ENCODE measurements at places on chromosomes 16 and 17.

DNA sequence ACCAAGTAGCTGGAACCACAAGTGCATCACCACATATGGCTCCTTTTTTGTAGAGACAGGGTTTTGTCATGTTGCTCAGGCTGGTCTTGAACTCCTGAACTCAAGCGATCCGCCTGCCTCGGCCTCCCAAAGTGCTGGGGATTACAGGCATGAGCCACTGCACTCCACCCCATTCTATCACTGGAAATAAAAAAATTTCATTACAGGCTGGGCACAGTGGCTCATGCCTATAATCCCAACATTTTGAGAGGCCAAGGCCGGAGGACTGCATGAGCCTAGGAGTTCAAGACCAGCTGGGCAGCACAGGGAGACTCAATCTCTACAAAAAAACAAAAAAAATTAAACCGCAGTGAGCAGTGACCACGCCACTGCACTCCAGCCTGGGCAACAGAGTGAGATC is 60.1 kb downstream of the BRIP1 start:
- no peaks in the 10 kb centered on the region for H3K4me1 ChIP-seq
- no peak overlapping the region for H3K4me3 ChIP-seq
- no peak overlapping the region for H3K27ac ChIP-seq
- no peaks in the 10 kb centered on the region for H3K27me3 ChIP-seq
- peaks cover 64% of the 10 kb centered on the region for H3K36me3 ChIP-seq

DNA sequence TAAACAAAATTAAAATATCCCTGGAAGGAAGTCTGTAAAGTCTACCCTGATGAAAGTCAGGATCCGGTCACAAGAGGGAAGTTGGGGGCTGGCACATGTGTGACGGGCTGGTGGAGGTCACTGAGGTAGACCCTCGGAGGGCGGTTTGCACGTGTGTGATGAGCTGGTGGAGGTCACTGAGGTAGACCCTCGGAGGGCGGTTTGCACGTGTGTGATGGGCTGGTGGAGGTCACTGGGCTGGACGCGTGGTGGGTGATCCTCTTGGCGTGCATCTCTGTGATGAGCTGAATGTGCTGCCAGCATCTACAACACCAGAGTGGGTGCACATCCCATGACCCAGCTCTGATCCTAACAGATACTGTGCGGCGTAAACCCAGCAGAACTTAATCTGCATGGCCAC is 43.7 kb upstream of the METRNL start:
- no peak for DNase-seq
- H3K4me1 ChIP-seq: no peaks in the 10 kb centered on the region
- peaks cover 86% of the 10 kb centered on the region for H3K36me3 ChIP-seq
- H3K4me3 ChIP-seq: no peak overlapping the region

DNA sequence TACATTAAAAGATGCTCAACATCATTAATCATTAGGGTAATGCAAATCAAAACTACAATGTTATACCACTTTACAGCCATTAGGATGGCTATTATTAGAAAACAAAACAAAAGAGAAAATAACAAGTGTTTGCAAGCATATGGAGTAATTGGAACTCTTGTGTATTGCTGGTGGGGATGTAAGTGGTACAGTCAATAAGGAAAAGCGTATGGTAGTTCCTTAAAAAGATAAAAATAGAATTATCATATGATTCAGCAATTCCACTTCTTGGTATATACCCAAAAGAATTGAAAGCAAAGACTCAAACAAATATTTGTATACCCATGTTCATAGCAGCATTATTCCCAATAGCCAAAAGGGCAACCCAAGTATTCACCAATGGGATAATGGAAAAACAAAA is 1.4 kb upstream of the CAPNS2 start:
- H3K27me3 ChIP-seq: peaks cover 11% of the 10 kb centered on the region
- H3K27ac ChIP-seq: no peak overlapping the region
- H3K36me3 ChIP-seq: no peaks in the 10 kb centered on the region
- no peaks in the 10 kb centered on the region for H3K4me1 ChIP-seq
- H3K4me3 ChIP-seq: no peak overlapping the region

GRCh38 chr16:53031323-53031942 is 21.3 kb downstream of the CHD9NB start:
- H3K4me1 ChIP-seq: no peaks in the 10 kb centered on the region
- no peaks in the 10 kb centered on the region for H3K36me3 ChIP-seq
- no peak overlapping the region for H3K4me3 ChIP-seq
- no peaks in the 10 kb centered on the region for H3K27me3 ChIP-seq
- H3K27ac ChIP-seq: no peak overlapping the region
- no peak for DNase-seq

GRCh38 chr16:12677502-12677901 is 126.2 kb downstream of the CPPED1 start:
- H3K4me3 ChIP-seq: no peak overlapping the region
- no peak overlapping the region for H3K27ac ChIP-seq
- H3K27me3 ChIP-seq: no peaks in the 10 kb centered on the region
- H3K36me3 ChIP-seq: no peaks in the 10 kb centered on the region
- H3K4me1 ChIP-seq: peaks cover 11% of the 10 kb centered on the region

- no peak overlapping the region for H3K27ac ChIP-seq
- H3K4me3 ChIP-seq: no peak overlapping the region
- H3K4me1 ChIP-seq: no peaks in the 10 kb centered on the region
- H3K36me3 ChIP-seq: no peaks in the 10 kb centered on the region
- peaks cover 12% of the 10 kb centered on the region for H3K27me3 ChIP-seq
These were observed 21.8 kb upstream of the CACNG4 start for GRCh38 chr17:66942451-66943264.

DNA sequence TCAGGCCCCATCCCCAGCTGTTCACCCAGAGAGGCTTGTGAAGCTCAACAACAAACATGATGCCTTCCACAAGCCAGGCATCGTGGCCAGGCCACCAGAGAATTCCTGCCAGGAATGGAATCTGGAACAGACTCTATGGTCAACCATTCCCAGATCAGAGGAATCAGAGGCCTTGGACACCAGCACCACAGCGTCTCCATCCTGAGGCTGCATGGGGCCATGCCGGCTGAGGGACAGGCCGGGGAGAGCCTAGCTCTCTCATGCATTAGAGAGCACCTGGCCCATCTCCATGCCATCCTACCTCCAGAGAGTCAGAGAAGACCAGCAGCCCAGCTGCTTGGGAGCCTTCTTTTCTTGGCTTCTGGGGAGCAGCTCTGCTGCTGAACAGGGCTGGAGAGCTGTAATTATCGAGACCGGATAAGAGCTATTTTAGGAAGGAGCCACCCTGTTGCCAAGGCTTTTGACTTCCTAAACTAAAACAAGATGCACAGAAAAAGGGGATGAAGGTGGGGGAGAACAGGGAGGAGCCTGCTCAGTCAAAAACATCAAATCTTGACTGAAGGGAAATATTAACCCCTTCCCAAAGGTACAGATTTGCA is 24.5 kb upstream of the MTMR4 start:
- peaks cover 49% of the 10 kb centered on the region for H3K27me3 ChIP-seq
- H3K27ac ChIP-seq: no peak overlapping the region
- H3K36me3 ChIP-seq: no peaks in the 10 kb centered on the region
- no peak overlapping the region for H3K4me3 ChIP-seq

DNA sequence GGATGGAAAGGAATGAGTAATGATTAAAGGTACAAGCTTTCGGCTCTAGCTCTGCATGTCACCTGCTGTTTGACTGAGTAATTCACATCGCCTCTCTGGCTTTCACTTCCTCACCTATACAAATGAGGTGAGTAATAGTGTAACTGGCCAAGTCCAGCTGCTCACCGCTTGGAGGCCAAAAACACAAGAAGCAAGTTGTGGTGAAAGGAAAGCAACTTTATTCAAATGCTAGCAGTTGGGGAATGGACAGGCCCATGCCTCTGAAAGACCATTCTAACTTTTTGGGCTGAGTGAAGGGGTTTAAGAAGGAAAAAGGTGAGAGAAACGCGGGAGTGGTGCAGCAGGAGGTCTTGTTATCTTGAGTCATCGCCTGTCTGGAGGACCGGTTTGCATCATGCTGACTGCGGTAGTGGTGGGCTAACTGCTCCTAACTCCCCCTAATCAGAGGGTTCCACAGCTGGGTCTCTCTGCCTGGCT is 45.7 kb upstream of the CSNK2A2 start:
- H3K4me1 ChIP-seq: no peaks in the 10 kb centered on the region
- no peak overlapping the region for H3K4me3 ChIP-seq
- peaks cover 13% of the 10 kb centered on the region for H3K27me3 ChIP-seq
- H3K36me3 ChIP-seq: no peaks in the 10 kb centered on the region
- no peak for DNase-seq

DNA sequence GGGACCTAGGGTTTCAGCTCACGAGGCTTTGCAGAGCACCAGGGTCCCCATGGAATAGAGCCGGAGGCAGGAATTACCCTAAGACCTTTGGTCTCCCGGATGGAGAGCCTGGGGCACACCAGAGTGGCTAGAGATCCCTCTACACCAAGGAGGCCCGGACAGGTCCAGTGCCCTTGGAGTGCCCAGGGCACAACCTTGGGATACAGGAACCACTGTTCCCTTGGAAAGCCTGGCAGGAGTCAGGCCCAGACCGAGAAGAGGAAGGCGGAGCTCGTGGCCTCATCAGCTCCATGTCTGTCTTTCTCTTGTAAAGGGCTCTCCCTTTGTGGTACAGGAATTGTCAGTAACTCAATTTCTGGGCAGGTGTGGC is 3.8 kb upstream of the DBNDD1 start:
- H3K27me3 ChIP-seq: peaks cover 7% of the 10 kb centered on the region
- peak overlapping the region; percentile 39 for H3K4me3 ChIP-seq
- peak overlapping the region; percentile 88 for H3K27ac ChIP-seq
- DNase-seq: no peak

DNA sequence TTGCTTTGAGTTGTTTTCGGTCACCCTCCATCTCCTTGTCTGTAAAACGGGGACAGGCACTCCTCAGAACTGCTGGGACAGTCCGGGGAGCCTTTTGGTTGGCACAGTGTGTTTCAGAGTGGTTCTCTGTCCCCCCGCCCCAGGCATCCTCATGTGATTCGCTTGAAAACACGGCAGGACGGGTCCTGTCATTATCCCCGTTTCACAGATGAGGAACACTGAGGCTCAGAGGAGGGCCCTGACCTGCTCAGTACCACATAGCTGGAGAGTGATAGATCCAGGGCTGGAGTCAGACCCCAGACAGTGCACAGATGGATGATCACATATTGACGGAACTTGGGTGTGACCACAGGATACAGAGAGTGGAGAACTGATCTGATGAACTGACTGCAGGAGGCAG is 13.5 kb upstream of the ADGRG1 start:
- no peak overlapping the region for H3K27ac ChIP-seq
- H3K4me1 ChIP-seq: no peaks in the 10 kb centered on the region
- no peaks in the 10 kb centered on the region for H3K36me3 ChIP-seq
- H3K4me3 ChIP-seq: no peak overlapping the region

GRCh38 chr16:15054357-15055140 is 1.3 kb downstream of the NTAN1 start:
- H3K27ac ChIP-seq: peak overlapping the region; percentile 78
- H3K36me3 ChIP-seq: peaks cover 8% of the 10 kb centered on the region
- no peak for DNase-seq

DNA sequence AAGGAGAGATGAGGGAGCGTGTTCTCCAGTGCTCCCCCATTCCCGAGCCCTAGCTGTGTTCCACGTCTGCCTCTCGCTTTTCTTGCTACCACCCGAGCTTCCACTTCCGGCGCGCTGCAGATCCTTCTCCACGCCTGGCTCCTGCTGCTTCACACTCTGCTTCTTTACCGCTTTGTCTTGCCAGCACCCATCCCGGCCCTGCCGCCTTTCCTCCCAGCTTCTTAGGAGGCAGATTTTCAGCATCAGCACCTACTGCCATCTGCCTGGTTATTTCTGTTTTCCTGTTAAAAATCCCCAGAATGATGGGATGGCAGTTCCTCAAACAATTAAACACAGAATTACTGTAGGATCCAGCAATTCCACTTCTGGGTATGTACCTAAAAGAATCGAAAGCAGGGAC is 64.7 kb downstream of the ELAC2 start:
- no peak overlapping the region for H3K4me3 ChIP-seq
- no peak for DNase-seq
- H3K36me3 ChIP-seq: no peaks in the 10 kb centered on the region
- H3K4me1 ChIP-seq: no peaks in the 10 kb centered on the region
- no peak overlapping the region for H3K27ac ChIP-seq

GRCh38 chr17:58369214-58370031 is 17.4 kb upstream of the SUPT4H1 start:
- no peak overlapping the region for H3K4me3 ChIP-seq
- H3K27ac ChIP-seq: no peak overlapping the region
- no peaks in the 10 kb centered on the region for H3K36me3 ChIP-seq
- H3K27me3 ChIP-seq: no peaks in the 10 kb centered on the region
- no peaks in the 10 kb centered on the region for H3K4me1 ChIP-seq

GRCh38 chr16:53219795-53220454 is 165.1 kb downstream of the CHD9 start:
- H3K27me3 ChIP-seq: no peaks in the 10 kb centered on the region
- peaks cover 38% of the 10 kb centered on the region for H3K36me3 ChIP-seq
- no peak overlapping the region for H3K4me3 ChIP-seq
- no peak for DNase-seq
- H3K4me1 ChIP-seq: peaks cover 7% of the 10 kb centered on the region
- no peak overlapping the region for H3K27ac ChIP-seq

DNA sequence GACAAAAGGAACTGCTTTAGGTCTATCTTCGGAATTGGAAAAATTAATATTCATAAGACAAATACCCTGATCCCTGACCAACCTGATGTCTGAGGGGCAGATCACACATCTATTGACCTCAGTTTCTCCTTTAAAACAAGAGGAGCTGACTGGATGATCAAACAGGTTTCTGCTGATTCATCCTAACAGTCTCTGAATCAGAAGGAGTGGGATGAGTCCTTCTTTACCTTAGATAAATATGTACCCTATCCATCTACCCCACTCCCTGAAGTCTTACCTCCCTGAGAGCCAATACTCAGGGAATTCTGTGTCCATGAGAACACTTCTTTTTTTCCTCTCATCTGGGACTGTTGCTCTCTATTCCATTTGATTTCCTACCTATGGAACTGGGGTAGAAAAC is 80.3 kb upstream of the CRHR1 start:
- H3K36me3 ChIP-seq: no peaks in the 10 kb centered on the region
- no peak overlapping the region for H3K27ac ChIP-seq
- H3K27me3 ChIP-seq: peaks cover 18% of the 10 kb centered on the region
- no peak for DNase-seq
- no peaks in the 10 kb centered on the region for H3K4me1 ChIP-seq
- H3K4me3 ChIP-seq: no peak overlapping the region

DNA sequence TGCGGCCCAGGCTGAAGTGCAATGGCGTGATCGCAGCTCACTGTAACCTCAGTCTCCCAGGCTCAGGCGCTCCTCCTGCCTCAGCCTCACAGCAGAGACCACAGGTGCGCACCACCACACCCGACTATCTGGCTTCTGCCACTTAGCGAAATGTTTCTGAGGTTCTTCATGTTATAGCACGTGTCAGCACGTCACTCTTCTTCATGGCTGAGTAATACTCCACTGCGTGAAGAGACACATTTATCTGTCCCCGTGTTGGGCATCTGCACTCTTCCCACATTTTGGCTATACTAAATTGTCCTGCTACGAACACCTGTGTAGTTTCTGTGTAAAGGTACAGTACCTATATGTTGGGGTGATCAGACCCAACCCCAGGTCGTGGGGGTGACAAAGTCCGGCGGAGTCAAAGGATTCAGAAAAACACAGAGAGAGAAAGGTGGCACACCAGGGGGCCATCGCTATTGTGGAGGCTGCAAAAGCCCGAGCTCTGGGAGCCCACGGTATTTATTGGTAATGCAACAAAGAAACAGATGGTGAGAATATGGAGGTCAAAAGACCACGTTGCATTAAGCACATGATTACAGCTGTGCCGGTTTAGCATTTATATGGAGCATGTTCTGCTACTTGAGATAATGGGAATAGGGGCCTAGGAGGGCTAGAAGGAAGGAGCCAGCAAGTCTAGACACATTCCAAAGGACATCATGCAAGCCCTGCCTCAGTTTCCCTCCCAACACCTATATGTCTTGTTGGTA is 851 bp upstream of the DPEP1 start:
- peak overlapping the region; percentile 59 for H3K27ac ChIP-seq
- no peak for DNase-seq
- H3K27me3 ChIP-seq: no peaks in the 10 kb centered on the region
- H3K4me3 ChIP-seq: no peak overlapping the region
